ENCODE measurements at places on chromosomes 7 and 10. TPM values are rescaled to one million over a fixed set of nuclear protein-coding genes. Genes with fewer than 3 reads are reported as not detected.

GRCh38 chr7:82397879-82398524, 45.6 kb downstream of the CACNA2D1 start:
- H3K4me3 ChIP-seq, result no peak overlapping the region
- H3K27me3 ChIP-seq, result no peaks in the 10 kb centered on the region

DNA sequence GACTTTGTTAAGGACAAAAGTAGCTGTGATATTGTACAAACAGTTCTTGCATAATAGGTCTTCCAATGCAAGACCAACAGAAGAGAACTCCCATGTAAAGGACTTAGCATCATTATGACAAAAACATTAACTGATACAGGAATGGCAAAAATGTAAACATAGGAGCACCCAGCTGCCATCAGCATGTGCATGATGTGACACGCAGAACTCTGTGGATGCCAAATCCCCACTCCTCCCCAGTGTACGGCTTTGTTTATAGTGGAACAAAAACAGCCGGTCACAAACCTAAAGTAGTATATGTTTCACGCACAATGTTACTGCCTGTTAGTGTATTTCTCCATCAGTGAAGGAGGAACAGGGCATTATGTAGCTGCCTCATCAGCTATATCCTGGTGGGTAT, 316.0 kb upstream of the AOAH start:
- H3K27me3 ChIP-seq, result no peaks in the 10 kb centered on the region
- no peak overlapping the region for H3K4me3 ChIP-seq
- no peak overlapping the region for H3K27ac ChIP-seq
- DNase-seq, result no peak

- no peak overlapping the region for H3K4me3 ChIP-seq
- H3K27me3 ChIP-seq, result no peaks in the 10 kb centered on the region
- no peak overlapping the region for H3K27ac ChIP-seq
- peak; percentile 21 for DNase-seq
- H3K4me1 ChIP-seq, result peaks cover 25% of the 10 kb centered on the region
Measured at GRCh38 chr7:27079234-27079975, 16.4 kb downstream of the HOXA1 start.

DNA sequence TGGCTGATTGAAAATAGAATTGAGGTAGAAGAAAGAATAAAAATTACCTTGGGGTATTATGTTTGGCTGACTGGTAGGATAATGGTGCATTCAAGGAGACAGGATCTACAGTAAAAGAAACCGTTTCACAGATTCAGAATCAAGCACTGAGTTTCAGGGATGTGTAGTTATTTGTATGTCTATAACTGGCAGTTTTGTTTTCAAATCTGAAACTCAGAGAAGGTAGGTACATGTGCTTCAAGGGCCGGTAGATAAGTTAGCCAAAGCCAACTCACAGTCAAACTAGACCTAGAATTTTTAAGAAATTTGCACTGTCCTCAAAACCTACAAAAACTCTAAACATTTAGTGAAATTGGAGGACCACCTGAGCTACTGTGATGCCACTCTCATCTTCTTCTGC, 191.5 kb downstream of the FOXP2 start:
- no peaks in the 10 kb centered on the region for H3K36me3 ChIP-seq
- no peaks in the 10 kb centered on the region for H3K4me1 ChIP-seq
- no peak for DNase-seq
- H3K27ac ChIP-seq, result no peak overlapping the region
- no peaks in the 10 kb centered on the region for H3K27me3 ChIP-seq

The COBL gene
- not detected for total RNA-seq

DNA sequence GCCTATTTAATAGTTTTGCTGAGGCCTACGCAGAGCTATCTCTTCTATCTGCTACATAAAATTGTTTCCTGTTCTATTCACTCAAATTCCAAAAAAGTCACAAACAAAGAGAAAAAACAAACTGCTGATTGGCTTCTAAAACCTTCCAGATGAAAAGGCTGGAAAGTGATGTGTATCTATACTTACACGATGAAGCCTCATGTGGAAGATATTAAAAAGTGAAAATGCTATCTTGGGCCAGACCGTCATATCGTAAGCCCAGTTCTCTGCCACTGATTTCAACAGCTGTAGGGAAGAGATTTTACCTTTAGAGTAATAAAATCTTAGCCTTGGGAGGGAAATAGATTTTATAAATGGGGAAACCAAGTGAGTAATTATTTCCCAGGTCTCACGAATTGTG, 394.8 kb downstream of the KIF20B start:
- H3K27me3 ChIP-seq, result no peaks in the 10 kb centered on the region
- no peaks in the 10 kb centered on the region for H3K36me3 ChIP-seq
- H3K4me1 ChIP-seq, result no peaks in the 10 kb centered on the region
- DNase-seq, result no peak
- no peak overlapping the region for H3K27ac ChIP-seq

DNA sequence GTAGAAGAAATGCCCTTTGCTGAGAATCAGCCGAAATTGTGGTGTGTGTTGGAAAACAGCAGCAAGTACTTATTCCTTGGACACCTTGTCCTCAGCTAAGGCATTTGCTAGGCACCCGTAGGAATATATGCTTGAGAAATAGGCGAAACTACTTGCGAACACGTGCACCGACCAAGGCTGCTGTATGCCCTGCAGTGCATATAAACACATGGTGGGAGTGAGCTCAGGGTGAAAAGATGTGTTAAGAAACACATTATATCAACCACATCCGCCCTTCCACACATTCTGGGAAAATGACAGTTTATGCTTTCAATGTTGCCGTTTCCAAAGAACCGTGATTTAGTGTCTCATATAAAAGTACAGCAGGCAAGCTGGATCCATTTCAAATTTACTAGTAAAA, 199.2 kb downstream of the JCAD start:
- no peak overlapping the region for H3K27ac ChIP-seq
- peaks cover 36% of the 10 kb centered on the region for H3K4me1 ChIP-seq
- H3K27me3 ChIP-seq, result peaks cover 25% of the 10 kb centered on the region
- H3K36me3 ChIP-seq, result no peaks in the 10 kb centered on the region

- H3K4me1 ChIP-seq, result no peaks in the 10 kb centered on the region
- 0 out of 2 replicates have a peak, but pooled peaks cover 5% of the 10 kb centered on the region for H3K27me3 ChIP-seq
- no peak overlapping the region for H3K4me3 ChIP-seq
- no peak overlapping the region for H3K27ac ChIP-seq
Measured at GRCh38 chr10:80555415-80555814, 17.7 kb downstream of the SH2D4B start.

DNA sequence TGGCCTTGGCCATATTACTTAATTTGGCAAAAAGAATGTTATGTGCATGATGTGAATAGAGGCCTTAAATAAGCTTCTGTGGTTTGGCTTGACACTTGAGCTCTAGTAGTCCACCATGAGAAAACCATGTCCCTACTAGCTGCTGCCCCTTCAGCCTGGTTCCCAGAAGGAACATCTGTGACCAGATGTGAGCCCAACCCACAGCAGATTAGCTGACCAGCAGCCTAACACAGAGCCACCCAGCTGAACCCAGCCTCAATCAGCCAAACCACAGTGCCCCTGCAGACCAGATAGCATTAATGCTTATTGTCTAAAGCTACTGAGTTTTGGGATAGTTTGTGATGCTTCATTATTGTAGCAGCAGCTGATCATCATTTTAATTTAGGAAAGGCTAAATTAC, 16.6 kb downstream of the JAZF1 start:
- no peak overlapping the region for H3K4me3 ChIP-seq
- no peaks in the 10 kb centered on the region for H3K27me3 ChIP-seq
- peaks cover 60% of the 10 kb centered on the region for H3K4me1 ChIP-seq
- H3K36me3 ChIP-seq, result no peaks in the 10 kb centered on the region
- H3K27ac ChIP-seq, result no peak overlapping the region
- no peak for DNase-seq

Data from GM23248 (cell line).